PC-9 (cell line): ENCODE measurements at places on chromosomes 7 and 10. TPM values are rescaled to one million over a fixed set of nuclear protein-coding genes. Genes with fewer than 3 reads are reported as not detected.
A peak's percentile ranks its signal among the peaks of the same experiment; 100 is the strongest.

Gene AGBL3
- 3.2 and 4.3 TPM in 2 replicates for total RNA-seq

Gene AGAP4
- 24.2 and 31.4 TPM in 2 replicates for total RNA-seq

Gene PRKCQ
- 4.0 and 5.3 TPM in 2 replicates for total RNA-seq

Gene ZNF25
- total RNA-seq: 2.6 and 2.7 TPM in 2 replicates

Gene SH2B2
- 12.1 and 18.4 TPM in 2 replicates for total RNA-seq

Gene HTR7
- 0.52 and 0.55 TPM in 2 replicates for total RNA-seq

- DNase-seq: no peak
Observed at GRCh38 chr7:27124096-27124901, 6.3 kb downstream of the HOXA4 start.

DNA sequence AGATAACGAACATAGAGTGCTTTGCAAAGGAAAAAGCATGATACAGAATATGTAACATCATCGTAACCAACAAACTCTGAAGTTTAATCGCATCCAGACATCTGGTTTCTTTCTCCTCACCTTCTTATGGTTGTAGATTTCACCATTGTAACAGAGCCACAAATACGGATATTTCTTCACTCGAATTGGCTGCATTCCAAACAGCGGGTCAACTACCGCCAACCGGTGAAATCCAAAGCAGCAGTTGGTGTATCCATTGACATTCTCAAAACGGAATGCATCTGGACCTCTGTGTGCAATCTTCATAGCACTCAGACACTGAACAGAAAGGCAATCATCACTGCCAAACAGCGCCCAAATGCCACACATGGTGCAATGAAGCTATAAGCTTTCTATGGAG is 3.4 kb downstream of the ASNS start:
- DNase-seq: no peak

DNA sequence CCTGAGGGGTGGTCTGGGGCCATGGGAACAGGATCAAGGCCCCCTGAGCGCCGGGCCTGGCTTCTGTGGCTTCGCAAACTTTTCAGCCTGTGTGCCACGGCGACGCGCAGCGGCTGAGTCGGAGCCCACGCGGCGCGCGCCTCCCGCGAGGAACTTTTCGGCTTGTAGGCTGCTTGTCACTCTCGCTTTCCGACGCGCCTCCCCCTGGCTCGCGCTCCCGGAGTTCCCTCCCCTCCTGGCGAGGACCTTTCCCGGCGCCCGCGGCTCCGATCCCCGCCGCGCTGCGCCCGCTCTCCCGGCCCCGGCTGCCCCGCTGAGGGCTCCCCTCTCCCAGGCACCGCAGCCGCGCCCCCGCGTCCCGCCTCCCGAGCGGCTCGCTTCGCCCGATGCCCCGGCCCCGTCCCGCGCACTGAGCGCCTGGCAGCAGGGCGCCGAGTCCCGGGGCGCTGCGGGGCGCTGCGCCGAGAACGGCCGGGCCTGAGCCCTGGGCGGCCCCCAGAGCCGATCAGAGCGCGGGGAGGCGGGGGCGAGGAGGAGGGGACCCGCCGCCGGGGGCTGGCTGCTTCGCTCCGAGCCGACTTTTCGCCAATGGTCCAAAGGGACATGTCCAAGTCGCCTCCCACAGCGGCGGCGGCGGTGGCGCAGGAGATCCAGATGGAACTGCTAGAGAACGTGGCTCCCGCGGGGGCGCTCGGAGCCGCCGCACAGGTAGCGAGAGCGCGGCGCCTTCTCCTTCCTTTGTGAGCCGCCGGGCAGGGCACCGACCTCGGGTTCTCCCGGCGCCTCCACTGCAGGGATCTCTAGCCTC is at the start of gene CACNB2:
CACNB2 (plus strand) TSS at position 276 of the 808 bp plus-strand sequence.
- DNase-seq: no peak

DNA sequence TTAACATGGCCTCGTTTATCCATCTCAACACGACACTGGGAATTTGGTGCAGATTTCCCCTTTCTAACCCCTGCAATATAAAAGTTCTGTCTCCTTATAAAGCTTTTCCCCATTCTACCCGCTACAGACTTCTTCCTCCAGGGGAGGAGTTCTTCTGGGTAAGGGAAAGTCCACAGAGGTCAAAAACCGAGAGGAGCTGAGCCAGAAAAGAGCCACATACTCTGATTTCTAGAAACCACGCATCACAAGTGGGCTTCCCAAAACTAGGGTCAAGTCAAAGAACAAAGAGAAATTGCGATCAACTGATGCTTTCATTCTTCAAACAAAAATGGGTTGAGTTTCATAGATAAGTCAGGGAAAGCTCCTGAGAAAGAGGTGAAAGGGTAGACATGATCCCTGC is 6.8 kb downstream of the IL6 start:
- no peak for DNase-seq

- DNase-seq: no peak
Observed at GRCh38 chr7:92797693-92798092, 38.7 kb downstream of the CDK6 start.

GRCh38 chr10:35614312-35614711 is 9.2 kb downstream of the GJD4 start:
- no peak for DNase-seq

- DNase-seq: no peak
Observed at GRCh38 chr7:63073286-63073685, 925.4 kb upstream of the ZNF722 start.

DNA sequence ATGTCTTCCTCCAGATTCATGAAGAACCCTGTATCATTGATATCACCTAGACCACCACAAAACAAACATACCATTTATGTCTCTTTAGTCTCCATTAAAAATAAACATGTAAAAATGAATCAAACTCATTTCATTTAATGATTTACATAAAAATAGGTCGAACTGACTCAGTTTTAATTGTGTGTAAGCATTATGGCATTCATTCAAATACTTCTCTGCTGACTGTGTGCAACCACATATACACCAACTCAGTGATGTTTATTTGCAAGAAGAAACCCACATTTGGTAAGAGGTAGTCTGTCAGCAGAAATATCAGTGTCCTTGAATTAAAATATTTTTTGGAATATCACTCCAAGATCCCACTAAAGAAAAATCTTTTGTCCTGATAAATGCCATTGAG is 30.5 kb downstream of the ABCB1 start:
- peak; percentile 37 for DNase-seq

GRCh38 chr7:10474048-10474447 is 499.6 kb upstream of the PHF14 start:
- DNase-seq: no peak

DNA sequence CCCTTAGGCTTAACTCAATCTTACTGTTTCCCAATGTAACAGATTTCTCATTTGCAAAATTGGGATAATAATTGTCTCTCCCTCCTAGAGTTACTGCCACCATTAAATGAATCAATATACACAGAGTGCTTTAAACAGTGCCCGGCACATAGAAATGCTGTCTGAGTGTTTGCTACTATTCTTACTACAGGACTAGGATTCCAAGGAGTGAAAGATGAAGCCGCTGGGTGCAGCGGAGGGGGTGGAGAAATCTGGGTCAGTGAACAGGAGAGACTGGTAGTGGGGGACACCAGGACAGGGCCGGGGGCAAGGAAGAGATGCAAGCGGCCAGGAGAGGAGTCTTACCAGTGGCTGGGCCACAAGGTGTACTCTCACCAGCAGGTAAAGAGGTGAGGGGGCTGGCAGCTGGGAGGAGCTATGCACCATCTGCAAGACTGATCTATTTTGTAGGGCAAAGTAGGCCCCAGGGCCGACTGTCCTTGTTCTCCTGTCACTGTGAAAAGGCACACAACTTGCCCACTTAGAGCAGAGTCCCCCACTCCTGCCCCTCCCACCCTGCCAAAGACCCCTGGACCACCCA is 18.5 kb upstream of the PRRT4 start:
- no peak for DNase-seq

- DNase-seq: no peak
Observed at GRCh38 chr10:104559935-104560334, 81.2 kb upstream of the SORCS3 start.

GRCh38 chr7:154916381-154916780 is 86.5 kb downstream of the PAXIP1 start:
- DNase-seq: no peak

DNA sequence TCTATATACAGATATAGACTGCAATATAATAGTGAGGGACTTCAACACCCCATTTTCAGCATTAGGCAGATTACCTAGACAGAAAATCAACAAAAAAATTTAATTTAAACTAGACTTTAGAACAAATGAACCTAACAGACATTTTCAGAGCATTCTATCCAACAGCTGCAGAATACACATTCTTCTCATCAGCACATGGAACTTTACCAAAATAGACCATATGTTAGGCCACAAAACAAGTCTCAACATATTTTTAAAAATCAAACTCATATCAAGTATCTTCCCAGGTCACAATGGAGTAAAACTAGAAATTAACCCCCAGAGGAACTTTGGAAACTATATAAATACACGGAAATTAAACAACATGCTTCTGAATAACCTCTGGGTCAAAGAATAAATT is 169.6 kb downstream of the MTERF1 start:
- DNase-seq: no peak

DNA sequence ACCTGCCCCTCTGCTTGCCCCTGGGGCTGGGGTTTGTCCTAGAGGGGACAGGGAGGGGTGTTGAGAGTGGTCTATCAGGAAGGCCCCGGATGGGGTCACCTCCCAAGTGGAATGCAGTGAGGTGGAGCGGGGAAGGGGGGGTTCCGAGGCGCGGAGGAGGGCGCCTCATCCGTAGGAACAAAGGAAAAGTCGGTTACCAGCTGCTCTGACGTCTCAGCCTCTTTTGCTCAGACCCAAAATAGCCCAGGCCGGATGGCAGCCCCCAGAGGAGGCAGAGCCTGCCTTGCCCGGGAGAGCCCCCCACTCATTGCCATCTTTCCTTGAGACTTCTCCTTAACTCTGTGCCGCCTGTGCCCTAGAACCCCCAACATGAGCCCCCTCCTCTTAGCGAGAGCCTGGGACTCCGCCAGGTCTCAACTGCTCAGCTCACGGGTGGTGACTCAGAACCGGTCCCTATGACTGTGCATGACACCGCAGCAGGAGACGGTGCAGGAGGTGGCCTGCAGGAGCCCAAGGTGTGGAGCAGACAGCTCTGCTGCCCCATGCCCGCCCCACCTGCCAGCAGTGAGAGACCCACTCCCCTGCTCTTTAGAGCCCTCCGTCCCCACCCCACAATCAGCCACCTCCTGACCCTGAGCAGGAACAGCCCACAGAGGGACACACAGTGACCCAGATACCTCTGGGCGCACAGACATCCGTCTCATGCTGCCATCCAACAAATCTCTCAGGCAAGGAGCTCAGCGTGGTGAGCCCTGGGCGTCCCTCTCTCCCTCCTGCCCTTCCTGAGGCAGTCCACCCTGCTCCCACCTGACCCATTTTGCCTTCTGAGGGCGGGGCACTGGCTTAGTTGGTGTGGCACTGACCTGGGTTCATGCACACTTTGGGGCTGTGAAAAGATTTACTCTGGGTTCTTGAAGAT is 13.1 kb downstream of the STX1A start:
- DNase-seq: peak; percentile 86

DNA sequence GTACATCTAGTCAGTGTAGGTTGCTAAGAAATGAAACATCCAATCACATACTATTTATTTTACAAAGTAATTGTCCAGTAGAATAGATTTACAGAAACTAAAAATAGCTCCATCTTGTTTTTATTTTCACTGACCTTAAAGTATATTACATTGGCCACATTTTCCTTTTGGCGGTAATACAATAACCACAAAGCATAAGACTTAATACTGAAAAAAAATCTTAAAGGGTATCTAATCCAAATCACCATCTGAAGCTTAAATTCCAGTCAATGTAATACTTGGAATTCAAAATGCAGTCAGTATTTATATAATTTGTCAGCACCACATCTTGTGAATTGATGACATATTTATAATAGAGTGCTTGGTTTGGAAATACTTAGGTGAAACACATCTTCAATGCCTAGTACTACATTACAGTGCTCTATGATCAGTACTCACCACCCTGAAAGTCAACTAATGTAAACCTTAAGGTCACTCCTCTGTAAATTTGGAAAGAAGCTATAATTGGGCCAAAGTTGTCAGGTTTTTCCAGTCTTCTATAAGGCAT is 8.9 kb downstream of the ANKMY2 start:
- no peak for DNase-seq
